Activated CD4-positive, CD25-positive, alpha-beta regulatory T cell treated with anti-CD3 and anti-CD28 coated beads, Interleukin-2, amount 50 U/mL, for 72 hours (primary cell): ENCODE measurements at places on chromosomes 7 and 10.

GRCh38 chr7:137476937-137477336, 133.4 kb upstream of the PTN start:
- no peak for DNase-seq

- no peak for DNase-seq
Measured at GRCh38 chr10:58431903-58432302, 46.7 kb downstream of the TFAM start.

GRCh38 chr7:139937715-139938114, 108.7 kb downstream of the TBXAS1 start:
- no peak for DNase-seq

DNA sequence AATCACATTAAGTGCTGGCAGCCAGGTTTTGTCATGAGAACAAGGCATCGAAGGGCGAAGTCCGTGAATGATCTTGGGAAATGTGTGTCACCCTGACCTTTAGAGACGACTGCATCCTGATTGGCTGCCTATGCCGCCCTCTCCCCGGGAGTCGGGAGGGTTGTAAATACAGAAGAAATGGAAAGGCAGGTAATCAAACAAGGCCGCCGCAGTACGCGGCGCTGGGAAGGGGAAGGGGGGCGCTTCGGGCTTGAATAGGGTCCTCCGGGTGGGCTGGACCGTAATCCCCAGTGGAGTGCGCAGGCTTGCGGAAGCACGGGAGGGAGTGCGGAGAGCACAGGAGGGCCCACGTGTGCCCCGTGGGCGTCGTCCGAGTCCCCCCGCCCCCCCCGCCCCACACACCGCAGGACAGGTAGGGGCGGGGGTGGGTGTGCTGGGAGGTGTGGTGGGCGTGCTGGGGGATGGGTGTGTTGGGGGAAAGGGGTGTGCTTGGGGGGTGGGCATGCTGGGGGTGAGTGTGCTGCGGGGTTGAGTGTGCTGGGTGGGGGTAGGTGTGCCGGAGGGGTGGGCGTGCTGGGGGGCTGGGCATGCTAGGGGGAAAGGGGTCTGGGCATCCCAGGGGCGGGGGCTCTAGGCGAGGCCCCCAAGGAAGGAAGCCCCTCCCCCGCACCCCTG, 169.4 kb downstream of the ARHGAP12 start:
- DNase-seq, result peak; percentile 63

GRCh38 chr10:22444219-22444788, 99.0 kb downstream of the SPAG6 start:
- DNase-seq, result no peak

- no peak for DNase-seq
Measured at GRCh38 chr7:129078455-129078854, 23.5 kb upstream of the TNPO3 start.

- DNase-seq, result no peak
Measured at GRCh38 chr7:7918736-7919448, 49.7 kb upstream of the GLCCI1 start.

DNA sequence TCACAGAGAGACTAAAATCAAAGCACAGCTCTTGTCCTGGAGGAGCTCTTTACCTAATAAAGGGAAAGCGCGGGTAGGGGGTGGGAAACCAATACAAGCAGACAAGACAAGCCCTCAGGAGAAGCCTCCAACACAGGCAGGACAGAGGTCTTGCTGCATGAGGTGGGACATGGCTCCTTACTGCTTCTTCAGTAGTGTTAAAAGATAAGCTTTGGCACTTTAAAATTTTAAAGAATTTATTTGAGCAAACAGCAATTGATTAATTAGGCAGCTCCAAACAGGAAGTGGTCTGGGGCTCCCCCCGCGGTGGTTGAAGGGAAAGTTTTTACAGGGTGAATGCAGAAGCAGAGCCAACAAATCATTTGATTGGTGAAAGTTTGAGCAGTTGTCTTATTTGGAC, 50.3 kb upstream of the MACC1 start:
- DNase-seq, result no peak

- no peak for DNase-seq
Measured at GRCh38 chr7:105268511-105269392, 120.0 kb downstream of the SRPK2 start.
